ENCODE measurements at places on chromosomes 11 and 22. TPM values are rescaled to one million over a fixed set of nuclear protein-coding genes. Genes with fewer than 3 reads are reported as not detected.

DNA sequence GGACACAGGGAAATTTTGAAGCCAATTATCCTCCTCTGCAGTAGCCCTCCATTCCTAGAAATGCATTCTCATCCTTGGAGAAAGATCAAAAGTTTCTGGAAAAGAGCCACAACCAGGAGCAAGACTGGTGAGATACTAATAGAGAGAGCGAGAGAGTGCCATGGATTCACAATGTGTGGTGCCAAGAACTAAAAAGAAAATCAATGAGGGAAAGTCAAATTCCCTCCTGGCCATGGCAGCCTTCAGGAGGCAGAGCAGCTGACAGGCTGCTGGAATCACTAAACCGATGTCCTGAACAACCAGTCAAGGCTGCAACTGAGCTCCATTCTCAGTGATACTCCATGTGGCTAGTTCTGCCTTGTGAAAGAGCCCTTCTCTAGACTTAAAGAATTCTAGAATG is 561.0 kb downstream of the SOX6 start:
- peaks cover 22% of the 10 kb centered on the region for H3K4me1 ChIP-seq
- H3K27ac ChIP-seq = no peak overlapping the region
- no peaks in the 10 kb centered on the region for H3K36me3 ChIP-seq
- H3K27me3 ChIP-seq = no peaks in the 10 kb centered on the region
- DNase-seq = no peak

FREY1 gene
- total RNA-seq = not detected

OR5P2 gene
- total RNA-seq = not detected

DNA sequence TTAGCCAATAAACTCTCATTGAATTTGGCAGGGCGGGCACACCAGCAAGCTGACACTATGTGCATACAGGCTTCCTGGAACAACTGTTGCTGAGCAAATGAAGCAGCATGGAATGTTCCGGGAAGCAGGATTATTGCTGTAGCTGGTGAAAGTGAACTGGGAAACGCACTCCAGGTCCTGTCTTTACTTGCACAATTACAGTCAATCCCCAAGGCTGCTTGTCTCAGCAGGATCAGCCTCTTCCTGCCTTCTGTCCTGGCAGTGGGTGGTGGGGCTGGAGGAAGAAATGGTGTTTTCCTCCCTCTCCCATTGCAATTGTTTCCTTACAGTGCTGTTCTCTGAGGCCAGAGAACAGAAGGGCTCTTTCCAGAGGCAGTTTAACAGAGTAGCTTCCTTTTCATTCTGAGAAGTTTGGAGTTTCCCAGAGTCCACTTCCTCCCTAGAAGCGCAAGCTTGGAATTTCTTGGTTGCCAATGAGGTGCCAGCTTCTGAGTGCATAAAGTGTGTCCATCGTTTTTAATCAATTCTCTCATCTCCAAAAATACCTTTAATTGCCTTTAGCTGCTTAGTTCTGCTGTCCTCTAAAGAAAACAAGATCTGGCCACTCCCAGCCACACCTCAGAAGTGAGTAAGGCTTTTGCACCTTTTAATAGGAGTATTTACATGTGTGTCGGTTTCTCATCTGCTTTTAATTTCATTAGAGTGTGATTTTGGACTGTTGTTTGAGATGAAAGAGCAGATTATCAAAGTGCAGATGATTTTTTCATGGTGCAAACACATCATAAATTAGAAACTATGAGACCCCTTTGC is 19.9 kb downstream of the CD44 start:
- H3K27ac ChIP-seq = peak overlapping the region; percentile 89
- H3K4me3 ChIP-seq = no peak overlapping the region
- peaks cover 6% of the 10 kb centered on the region for H3K36me3 ChIP-seq
- peaks cover 100% of the 10 kb centered on the region for H3K4me1 ChIP-seq

GRM5 gene
- 0.09 TPM for total RNA-seq

DNA sequence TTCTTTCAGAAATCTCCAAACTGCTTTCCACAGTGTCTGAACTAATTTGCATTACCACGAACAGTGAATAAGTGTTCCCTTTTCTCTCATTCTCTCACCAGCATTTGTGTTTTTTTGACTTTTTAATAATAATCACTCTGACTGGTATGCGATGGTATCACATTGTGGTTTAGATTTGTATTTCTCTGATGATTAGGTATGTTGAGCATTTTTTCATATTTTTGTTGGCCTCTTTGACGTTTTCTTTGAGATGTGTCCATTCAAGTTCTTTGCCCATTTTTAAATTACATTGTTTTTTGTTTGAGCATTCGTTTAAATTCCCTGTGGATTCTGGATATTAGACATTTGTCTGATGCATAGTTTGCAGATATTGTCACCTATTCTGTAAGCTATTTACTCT is 1639.6 kb upstream of the TENM4 start:
- no peaks in the 10 kb centered on the region for H3K4me1 ChIP-seq
- H3K4me3 ChIP-seq = no peak overlapping the region
- DNase-seq = no peak
- no peaks in the 10 kb centered on the region for H3K27me3 ChIP-seq
- H3K36me3 ChIP-seq = no peaks in the 10 kb centered on the region

PRR33 gene
- not detected for total RNA-seq

GRCh38 chr11:41879214-41879613 is 419.8 kb upstream of the LRRC4C start:
- H3K4me3 ChIP-seq = no peak overlapping the region
- no peaks in the 10 kb centered on the region for H3K36me3 ChIP-seq
- no peaks in the 10 kb centered on the region for H3K27me3 ChIP-seq
- no peaks in the 10 kb centered on the region for H3K4me1 ChIP-seq

DNA sequence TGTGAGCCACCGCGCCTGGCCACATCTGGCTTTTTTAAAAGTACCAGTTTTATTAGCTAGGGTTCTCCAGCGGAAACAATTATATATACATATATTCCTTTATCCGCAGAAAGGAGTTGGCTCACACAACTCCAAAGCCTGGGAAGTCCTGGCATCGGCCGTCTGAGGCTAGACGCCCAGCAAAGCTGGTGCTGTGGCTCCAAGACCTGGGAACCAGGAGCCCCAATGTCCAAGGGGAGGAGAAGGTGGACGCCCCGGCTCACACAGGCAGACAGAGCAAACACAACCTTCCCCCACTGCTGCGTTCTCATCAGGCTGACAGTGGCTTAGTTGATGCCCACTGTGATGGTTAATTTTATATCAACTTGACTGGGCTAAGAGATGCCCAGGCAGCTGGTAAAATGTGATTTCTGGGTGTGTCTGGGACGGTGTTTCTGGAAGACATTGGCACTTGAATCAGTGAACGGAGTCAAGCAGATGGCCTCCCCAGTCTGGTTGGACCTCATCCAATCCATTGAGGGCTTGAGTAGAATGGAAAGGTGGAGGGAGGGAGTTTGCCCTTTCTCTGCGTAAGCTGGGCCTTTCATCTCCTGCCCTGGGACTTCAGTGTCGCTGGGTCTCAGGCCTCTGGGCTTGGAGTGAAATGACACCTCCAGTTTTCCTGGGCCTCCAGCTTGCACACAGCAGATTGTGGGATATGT is 904.4 kb downstream of the BRD1 start:
- H3K27me3 ChIP-seq = no peaks in the 10 kb centered on the region
- H3K36me3 ChIP-seq = no peaks in the 10 kb centered on the region
- no peaks in the 10 kb centered on the region for H3K4me1 ChIP-seq
- no peak overlapping the region for H3K27ac ChIP-seq
- no peak overlapping the region for H3K4me3 ChIP-seq

DNA sequence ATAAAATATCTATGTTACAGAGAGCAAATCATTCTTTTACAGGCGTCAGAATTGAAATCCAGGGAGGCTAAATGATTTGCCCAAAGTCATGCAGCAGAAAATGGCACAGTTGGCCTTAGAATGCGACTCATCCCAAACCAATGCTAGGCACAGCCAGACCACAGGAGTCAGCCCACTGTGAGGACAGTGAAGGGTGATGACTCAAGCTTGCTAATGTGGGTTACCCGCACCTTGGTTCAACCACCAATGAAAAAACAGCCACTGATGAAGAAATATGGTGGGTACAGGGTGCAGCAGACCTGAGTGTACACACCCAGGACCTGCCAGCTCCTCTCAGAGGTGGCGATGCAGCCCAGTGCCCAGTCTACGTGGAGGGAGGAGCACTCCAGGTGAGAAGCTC is 89.7 kb downstream of the ZC3H12C start:
- no peak for DNase-seq
- H3K27ac ChIP-seq = no peak overlapping the region
- H3K4me3 ChIP-seq = no peak overlapping the region
- H3K36me3 ChIP-seq = no peaks in the 10 kb centered on the region
- peaks cover 11% of the 10 kb centered on the region for H3K4me1 ChIP-seq

- H3K27me3 ChIP-seq = no peaks in the 10 kb centered on the region
- no peak overlapping the region for H3K27ac ChIP-seq
- DNase-seq = no peak
- no peaks in the 10 kb centered on the region for H3K4me1 ChIP-seq
- H3K36me3 ChIP-seq = no peaks in the 10 kb centered on the region
- H3K4me3 ChIP-seq = no peak overlapping the region
Observed at GRCh38 chr11:15927864-15928217, 428.5 kb downstream of the SOX6 start.
